ENCODE measurements at places on chromosomes 2 and 18.

GRCh38 chr2:218981881-218982585 lies 3.0 kb downstream of the FEV start:
- DNase-seq, result no peak

GRCh38 chr2:42756966-42757513 lies 6.9 kb downstream of the OXER1 start:
- DNase-seq, result no peak

DNA sequence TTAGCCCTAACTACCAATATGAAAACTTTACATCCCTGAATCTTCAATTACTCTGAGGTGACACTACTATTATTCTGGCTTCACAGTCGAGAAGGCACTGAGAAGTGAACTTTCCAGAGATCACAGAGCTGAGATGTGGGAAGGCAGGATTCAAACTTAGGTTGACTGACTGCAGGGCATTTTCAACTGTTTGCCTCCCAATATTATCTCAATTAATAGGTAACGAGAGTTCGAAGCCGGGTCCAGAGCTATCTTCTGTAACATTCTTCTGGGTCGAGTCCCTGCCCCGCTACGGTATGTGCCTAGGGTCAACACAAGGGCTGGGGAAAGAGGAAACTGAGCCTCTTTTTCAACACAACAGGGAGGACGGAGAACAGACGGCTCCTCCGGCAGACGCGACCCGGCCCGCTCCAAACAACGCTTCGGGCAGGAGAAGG lies 740 bp downstream of the CHMP3 start:
- DNase-seq, result no peak

DNA sequence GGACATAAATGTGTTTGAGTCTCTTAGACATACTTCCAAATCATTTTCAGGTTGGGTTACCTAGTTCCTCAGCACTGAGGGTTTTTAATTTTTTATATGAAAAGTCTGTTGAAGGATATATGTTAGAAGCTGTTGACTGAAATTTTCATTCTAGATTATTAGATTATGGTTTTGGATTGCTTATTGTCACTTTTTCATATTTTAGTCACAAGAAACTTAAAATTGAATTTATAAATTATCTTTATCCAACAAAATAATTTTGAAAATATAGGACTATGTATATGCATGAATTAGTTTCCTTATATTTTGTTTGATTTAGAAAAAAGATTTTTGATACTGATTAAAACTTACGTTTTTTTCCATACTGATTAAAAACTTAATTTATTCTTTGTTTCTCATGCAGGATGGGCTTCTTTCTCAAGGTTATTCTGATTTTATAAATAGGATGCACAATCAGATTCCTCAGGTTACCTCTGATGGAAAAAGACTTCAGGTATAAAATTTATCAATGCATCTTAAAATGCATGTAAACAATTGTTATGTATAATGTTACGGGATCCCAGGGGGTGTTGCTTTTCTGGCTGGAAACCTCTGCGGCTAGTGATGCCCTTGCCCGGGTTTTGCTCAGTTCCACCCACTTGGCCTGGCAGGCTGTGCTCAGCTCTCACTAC lies 26.2 kb downstream of the DDX1 start:
- no peak for DNase-seq

Data from activated CD4-positive, CD25-positive, alpha-beta regulatory T cell treated with anti-CD3 and anti-CD28 coated beads, Interleukin-2, amount 50 U/mL, for 72 hours (primary cell).